ENCODE measurements at places on chromosomes 16 and 17. TPM values are rescaled to one million over a fixed set of nuclear protein-coding genes. Genes with fewer than 3 reads are reported as not detected.

PIMREG gene
- total RNA-seq: 8.4 TPM

KATNB1 gene
- 28.1 TPM for total RNA-seq

DNA sequence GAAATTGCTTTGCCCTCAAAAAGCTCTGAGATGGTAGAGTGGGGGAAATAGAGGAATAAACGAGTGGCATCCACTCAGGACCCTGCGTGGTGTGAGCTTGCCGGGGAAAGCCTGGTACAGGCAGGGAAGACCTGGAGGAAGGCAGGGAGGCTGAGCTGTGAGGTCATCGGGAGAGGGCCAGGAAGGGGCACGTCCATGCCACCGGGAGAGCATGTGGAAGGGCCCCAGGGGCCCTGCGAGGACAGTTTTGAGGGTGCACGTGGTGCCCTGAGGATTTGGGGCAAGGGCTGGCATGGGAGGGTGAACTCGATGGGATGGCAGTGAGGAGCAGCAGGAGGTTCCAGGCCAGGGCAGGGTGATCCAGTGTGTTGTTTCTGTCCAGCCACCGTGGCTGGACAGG lies 56.3 kb upstream of the CBFA2T3 start:
- DNase-seq: no peak

GRCh38 chr17:67178555-67178954 lies 66.4 kb downstream of the HELZ start:
- no peak for DNase-seq
